Esophagus squamous epithelium (tissue), 5 donors: ENCODE measurements at places on chromosomes 5 and 9.

DNA sequence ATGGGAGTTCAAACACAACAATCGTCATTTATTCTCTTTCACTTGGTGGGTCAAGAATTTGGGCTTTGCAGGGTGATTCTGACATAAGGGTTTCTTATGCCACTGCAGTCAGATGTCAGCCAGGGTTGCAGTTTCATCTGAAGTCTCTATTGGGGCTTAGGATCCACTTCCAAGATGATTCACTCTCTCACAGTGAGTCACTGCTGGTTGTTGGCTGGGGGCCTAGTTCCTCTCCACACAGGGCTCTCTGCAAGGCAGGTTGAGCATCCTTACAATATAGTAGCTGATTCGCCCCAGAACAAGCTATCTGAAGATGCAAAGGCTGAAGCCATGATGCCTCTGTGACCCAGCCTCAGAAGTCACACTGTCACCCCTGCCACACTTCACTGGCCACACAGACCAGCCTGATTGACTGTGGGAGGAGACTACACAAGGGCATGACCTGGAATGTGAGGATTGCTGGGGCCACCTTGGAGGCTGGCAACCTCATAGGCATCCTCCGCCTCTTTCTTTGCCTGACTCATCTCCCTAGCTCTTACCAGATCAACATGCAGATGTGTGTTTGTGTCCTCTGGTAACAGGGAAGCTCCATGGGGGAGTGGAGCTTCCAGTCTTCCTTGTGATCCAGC, 4.5 kb upstream of the CARD19 start:
- DNase-seq = no peak

GRCh38 chr9:108815156-108815555, 40.6 kb downstream of the ACTL7B start:
- DNase-seq = no peak

GRCh38 chr5:176413709-176414191, 2.6 kb downstream of the CLTB start:
- no peak for DNase-seq

GRCh38 chr5:146788898-146789297, 89.7 kb downstream of the PPP2R2B start:
- DNase-seq = no peak

DNA sequence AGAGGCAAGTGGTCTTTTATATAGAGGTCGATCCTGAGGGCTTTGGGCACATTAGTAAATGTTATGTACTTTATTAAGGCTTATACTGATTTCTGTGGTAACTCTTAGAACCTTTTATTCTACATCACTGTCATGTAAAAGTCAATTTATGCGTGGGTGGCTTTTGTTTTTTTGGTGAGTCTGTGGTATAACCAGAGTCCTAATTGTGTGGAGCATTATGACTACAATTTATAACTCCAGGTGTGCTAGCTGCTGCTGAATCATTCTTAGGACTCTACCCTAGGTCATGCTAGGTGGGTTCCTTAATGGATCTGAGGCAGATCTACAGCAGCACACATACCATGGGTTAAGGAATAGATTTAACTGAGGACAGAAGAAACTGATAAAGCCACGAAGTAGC, 33.9 kb upstream of the KCNN2 start:
- DNase-seq = no peak

GRCh38 chr9:81534138-81534875, 155.0 kb downstream of the TLE1 start:
- no peak for DNase-seq

DNA sequence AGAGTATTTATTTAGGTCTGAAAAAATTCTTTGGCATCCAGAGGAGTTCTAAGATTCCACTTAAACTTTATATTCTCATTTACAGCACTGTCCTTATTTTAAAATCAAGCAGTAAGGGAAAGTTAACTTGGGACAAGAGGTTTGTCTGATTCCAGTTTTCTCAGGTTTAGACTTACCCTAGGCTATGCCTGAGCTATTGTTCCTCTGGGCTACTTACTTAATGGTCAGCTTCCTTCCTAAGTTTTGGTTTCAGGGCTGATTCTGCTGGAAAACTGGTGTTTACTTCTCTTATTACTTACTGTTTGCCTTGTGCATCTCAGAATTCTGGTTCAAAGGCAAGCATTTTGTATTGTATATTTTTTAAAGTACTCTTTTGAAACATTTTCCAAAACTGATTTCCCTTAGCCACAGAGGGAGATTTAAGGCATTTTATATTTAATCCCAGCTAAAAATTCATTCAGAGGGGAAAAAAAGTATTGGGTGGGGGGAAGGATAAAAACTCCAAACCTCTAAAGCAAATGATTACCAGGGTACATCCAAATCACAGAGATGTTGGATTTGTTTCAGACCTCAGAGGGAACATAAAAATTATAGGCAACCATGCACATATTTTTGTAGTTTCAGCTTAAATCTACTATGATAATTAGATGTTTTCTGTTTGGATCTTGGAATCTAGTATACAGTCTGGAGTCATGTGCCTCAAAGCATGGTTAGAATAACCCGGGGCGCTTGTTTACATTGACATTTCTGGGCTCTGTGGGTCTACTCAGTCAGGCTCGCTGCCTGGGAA, 290.0 kb downstream of the ARHGAP26 start:
- DNase-seq = no peak

- no peak for DNase-seq
Measured at GRCh38 chr9:99451112-99451606, 229.1 kb downstream of the SEC61B start.

GRCh38 chr5:133459474-133460160, 152.7 kb downstream of the FSTL4 start:
- DNase-seq = no peak

DNA sequence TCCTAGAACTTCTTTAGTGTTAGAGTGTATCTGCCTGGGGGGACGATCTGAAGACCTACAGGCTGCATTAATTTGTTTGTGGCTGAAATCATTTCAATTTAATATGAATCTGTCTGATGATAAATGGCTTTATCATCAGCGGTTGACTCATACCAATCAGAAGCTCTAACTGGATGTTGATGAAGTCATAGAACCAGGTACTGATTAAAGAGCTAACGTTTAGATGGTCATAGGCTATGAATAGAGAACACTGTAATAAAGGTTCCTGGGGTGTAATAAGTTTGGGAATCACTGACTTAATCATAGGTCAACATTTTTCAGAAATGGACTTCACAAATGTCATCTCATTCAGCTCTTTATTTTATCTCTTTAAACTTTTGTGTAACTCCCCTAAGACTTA, 329.9 kb downstream of the MSX2 start:
- DNase-seq = no peak

GRCh38 chr5:54889826-54890225, 95.6 kb downstream of the ESM1 start:
- DNase-seq = no peak

- no peak for DNase-seq
Measured at GRCh38 chr5:169197343-169197742, 103.6 kb downstream of the SLIT3 start.

DNA sequence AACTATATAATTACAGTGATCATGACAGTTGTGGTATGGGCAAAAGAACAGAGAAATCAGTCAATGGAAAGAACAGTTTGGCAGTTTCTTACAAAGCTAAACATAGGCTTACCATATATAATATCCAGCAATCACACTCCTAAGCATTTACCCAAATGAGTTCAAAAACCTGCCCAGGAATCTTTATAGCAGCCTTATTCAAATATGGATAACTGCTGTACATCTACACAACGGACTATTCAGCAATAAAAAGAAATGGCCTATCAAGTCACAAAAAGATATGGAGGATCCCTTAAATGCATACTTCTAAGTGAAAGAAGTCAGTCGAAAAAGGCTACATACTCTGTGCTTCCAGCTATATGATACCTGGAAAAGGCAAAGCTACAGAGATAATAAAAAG, 36.6 kb downstream of the ERMP1 start:
- no peak for DNase-seq

DNA sequence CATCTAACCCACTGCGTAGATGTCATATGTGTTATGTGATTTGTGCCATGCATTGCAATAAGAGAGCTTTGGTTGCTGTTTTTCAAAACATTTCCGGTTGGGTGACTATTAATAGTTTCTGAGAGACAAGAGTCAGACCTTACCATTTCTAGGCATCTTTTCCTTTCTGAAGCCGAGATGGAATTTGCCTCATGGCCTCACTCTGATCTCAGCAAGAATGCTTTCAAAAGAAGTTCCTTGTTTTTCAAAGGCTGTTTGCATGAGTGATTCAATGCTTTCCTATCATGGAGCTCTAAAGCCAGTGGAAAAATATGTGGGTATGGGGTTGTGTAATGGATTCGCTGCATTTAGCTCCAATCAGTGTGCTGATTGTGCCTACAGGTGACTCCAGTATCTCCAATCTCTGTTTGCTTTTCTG, 203.1 kb upstream of the PPP1R2B start:
- no peak for DNase-seq

DNA sequence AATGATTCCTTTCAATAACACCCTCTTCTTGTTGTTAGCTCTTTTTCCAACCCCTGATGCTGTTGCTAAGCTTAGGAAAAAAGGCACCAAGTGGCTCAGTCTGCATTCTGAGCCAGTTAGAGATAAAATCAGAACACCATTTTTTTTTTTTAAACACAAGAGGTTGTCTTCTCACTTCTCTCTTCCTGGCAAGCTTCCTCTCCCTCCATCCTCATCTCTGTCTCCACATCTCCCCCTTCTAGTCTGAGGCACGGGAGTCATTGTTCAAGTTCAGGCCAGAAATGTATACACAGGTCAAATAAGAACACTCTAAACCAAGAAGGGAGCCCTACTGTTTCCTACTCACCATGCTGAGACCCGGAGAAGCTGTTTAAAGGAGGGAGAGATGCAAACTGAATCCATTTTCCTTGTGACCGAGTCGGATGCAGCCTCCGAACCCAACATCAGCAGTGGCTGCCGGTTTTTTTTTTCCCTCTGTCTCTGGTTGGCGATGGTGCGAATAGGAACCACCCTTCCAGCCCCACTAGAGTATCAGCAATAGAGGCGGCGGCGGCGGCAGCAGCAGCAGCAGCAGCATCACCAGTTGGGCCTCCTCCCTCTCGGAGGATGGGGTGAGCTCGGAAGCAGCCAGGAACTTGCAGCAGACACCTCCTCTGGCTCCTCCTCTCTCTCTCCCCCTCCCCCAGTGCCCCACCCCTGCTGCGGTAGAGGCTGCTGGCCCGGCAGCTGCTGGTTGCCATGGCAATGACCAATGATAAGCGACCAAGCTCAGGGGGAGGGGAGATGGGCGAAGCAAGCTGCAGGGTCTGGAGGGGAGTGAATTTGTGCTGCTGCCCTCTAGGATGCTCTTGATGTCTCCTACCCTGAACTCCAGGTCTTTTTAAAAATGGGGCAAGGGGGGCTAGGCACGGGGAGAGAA, at the start of gene JAKMIP2:
Gene JAKMIP2 (minus strand): TSS at position 619 of the 919 bp plus-strand sequence. CDS start 110,922 bp downstream, outside the sequence.
- peak; percentile 8 for DNase-seq

DNA sequence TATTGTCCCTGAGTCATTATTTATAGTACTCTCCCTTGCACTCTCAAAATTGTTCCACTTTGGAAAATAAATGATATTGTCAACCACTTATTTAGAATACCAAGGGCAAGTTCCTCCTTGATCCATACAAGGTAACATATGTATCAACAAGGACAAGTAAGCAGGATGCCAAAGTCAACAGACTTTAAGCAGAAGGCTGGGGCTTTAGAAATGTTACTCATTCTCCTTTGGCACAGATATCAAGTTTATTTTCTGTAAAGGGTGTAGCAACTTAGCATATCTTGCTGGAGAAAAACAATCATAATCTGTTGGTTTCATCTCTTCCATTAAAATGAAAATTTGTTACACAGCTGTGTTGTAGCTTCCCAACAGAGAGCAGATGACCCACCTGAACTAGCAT, 248.7 kb upstream of the SLC30A5 start:
- no peak for DNase-seq

DNA sequence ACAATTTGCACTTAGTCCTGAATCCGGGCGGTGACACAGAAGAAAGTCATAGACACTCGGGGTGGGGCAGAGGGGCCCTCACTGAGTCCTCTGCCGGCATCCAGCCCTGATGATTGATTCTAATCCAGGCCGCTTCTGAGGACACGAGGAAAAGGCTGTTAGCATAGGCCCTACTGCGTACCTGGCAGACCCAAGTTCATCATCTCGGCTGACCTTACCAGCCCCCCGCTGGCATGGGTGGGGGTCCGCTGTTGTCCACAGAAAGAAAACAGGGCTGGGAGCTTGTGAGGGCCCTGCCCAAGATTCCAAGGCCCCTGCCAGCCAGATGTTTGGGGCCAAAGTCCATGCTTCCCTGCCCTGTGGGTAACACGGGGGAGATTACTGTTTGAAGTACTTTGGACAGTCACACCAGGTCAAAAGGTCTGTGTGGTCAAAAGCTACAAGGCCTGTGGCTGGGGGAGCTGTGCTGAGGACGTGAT, 24.5 kb downstream of the ERGIC1 start:
- no peak for DNase-seq

DNA sequence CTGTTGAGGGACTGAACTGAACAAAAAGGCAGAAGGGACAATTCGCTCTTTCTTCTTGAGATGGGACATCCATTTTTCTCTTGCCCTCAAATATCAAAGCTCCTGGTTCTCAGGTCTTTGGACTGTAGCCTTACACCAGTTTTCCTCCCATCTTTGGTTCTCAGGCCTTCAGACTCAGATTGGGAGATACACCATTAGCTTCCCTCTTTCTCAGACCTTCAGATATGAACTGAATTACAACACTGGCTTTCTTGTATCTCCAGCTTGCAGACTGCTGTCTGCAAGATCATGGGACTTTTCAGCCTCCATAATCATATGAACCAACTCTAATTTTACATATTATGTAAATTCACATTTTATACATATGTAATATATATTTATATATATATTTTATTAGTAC, 12.6 kb upstream of the CCNG1 start:
- no peak for DNase-seq

DNA sequence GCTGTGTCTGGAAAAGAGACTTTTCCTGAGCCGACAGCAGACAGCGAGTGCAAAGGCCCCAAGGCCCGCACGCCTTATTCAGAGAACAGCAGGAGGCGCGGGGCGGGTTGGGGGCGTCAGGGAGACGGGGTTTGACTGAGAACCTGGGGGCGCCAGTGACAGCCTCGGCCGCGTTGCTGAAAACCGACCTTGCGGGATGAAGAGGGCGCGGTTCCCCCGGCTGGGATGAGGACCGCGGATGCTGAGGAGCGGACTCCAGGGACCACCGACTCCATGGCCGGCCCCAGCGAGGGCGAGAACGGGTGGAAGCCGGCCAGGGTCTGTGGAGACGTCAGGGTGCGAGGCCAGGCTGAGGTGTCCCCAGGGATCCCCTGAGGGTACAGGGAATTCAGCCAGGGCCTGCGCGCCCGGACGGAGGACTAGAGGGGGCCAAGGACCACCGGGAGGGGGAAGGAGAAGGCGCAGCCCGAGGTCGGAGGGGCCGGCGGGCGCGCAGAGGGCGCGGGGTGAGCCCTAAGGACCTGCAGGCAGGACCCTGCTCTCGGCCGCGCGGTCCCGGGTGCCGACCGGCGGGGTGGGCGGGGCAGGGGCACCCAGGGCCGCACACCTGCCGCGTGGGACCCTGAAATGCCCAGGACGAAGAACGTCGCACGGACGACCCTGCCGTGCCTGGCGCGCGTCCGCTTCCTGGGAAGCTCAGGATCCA, 837 bp upstream of the AHRR start:
- DNase-seq = no peak

- DNase-seq = no peak
Measured at GRCh38 chr5:172725785-172726184, 45.2 kb downstream of the DUSP1 start.

- no peak for DNase-seq
Measured at GRCh38 chr5:4700871-4701270, 439.3 kb upstream of the ADAMTS16 start.
